ENCODE measurements at places on chromosomes 6 and 20.

GRCh38 chr6:82506526-82506925 is 142.9 kb downstream of the TPBG start:
- no peak for DNase-seq

GRCh38 chr6:113522376-113522775 is 334.8 kb upstream of the MARCKS start:
- no peak for DNase-seq

- no peak for DNase-seq
Measured at GRCh38 chr20:48008850-48009515, 223.7 kb upstream of the SULF2 start.

- DNase-seq = no peak
Measured at GRCh38 chr6:125188037-125188436, 34.5 kb downstream of the TPD52L1 start.
